ENCODE measurements at places on chromosomes 7 and 10.

DNA sequence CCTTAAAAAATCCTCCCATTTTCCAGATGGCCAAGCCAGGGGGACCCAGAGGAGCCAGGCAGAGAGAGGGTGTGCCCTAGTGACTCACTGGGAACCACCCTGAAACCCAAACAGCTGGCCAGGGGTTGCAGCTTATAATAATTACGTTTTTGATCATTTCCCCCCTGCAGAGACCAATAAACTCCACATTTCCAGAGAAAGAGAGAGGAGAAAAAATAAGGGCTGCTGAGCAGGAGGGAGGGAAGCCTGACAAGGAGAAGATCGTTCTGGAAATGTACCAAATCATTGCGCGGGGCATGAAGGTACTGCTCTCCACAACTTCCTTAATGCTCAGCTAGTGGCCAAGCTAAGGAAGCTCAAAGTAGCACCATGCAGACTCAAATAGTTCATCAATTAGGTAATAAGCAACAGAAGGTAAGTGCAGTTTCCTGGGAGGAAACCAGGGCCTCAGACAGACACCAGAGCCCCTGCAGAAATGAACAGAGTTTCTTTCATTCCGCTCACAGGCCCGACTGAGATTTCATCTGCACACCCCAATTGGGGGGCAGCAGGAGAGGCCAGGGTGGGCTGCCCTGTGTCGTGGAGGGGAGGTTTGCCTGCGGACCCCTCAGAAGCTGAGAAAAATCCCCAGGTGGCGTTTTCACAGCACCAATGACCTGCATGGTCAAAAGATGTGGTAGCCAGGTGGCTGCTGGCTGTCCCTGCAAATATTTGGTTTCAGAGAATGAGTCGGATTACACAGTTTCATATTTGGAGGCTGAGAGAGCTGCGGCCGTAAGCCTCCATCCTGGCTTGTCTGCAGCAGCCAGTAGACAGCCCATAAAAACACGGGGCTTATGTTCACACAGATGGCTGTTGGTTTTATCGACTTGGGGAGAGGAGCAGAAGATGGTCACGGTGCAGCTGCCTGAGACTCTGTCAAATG, 153.2 kb upstream of the LYZL2 start:
- DNase-seq, result no peak

GRCh38 chr10:79938728-79939406, 10.0 kb downstream of the SFTPD start:
- no peak for DNase-seq

GRCh38 chr10:22606164-22606614, 108.2 kb downstream of the PIP4K2A start:
- peak; percentile 27 for DNase-seq

- DNase-seq, result no peak
Observed at GRCh38 chr7:122889116-122889515, 2.9 kb upstream of the CADPS2 start.

- DNase-seq, result no peak
Observed at GRCh38 chr10:24288581-24288980, 79.6 kb downstream of the KIAA1217 start.

DNA sequence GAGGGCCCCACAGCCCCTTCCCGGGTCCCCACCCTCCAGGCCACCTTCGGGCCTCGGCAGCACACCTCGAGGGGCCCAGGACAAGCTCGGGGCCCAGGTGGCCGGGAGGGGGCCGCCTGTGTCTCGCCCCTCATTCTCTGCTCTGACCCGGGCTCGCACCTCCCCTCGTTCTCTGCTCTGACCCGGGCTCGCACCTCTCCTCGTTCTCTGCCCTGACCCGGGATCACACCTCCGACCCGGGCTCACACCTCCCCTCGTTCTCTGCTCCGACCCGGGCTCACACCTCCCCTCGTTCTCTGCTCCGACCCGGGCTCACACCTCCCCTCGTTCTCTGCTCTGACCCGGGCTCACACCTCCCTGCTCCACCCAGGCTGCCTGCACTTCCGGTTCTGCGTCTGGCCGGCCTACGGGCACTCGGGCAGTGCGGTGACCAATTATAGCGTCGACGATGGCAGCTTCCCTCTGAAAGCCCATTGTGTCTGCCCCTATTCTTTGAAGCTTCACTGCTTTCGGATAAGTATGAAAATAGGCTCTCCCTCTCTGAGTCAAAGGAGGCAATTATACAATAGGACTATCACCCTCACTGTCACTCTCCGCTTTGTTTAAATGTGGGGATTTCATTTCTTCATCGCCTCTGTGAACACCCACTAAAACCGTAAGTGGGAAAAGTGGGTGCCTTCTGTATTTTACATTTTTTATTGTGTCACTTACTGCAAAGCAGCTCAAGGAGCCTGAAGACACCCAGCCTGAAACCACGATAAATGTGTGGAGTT, 457.4 kb downstream of the DNAJB6 start:
- no peak for DNase-seq

DNA sequence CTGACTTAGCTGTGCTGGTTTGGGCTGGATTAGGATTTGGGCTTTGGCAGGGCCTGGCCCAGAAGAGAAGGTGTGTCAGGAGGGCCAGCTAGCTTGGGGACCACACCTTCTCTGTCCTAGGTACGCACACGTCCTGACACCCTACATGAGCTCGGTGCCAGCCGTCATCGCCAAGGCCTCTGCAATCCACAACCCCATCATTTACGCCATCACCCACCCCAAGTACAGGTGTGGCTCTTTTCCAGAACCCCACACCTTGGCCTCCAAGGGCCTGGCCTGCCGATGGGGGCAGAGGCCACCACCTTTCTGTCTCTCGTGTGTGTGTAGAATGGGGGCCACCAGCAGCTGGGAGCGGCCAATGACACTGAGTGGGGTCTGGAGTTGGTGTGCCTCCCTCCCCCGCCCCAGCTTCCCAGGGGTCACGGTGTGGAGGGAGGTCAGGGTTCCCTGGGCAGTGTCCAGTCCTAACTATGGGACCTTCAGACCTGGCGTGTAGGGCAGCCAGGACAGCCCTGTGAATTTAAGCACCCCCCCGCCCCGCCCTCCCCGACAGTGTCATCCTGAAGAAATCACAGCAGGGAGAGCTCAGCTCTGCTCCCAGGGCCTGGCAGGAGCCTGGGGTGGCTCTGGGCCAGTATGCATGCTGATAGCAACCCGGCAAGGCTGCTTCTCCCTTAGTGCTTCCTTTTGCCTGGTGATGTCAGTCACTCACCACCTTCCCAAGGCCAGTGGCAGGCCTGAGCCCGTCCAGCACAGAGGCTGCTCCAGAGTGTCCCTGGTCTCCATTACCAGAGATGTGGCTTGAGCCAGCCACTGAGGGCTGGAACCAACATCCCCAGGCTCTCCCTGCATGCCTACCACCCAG, 6.9 kb upstream of the LDB3 start:
- DNase-seq, result no peak

Measured in SW480 (cell line).